ENCODE measurements at places on chromosomes 2 and 18. TPM values are rescaled to one million over a fixed set of nuclear protein-coding genes. Genes with fewer than 3 reads are reported as not detected.

DNA sequence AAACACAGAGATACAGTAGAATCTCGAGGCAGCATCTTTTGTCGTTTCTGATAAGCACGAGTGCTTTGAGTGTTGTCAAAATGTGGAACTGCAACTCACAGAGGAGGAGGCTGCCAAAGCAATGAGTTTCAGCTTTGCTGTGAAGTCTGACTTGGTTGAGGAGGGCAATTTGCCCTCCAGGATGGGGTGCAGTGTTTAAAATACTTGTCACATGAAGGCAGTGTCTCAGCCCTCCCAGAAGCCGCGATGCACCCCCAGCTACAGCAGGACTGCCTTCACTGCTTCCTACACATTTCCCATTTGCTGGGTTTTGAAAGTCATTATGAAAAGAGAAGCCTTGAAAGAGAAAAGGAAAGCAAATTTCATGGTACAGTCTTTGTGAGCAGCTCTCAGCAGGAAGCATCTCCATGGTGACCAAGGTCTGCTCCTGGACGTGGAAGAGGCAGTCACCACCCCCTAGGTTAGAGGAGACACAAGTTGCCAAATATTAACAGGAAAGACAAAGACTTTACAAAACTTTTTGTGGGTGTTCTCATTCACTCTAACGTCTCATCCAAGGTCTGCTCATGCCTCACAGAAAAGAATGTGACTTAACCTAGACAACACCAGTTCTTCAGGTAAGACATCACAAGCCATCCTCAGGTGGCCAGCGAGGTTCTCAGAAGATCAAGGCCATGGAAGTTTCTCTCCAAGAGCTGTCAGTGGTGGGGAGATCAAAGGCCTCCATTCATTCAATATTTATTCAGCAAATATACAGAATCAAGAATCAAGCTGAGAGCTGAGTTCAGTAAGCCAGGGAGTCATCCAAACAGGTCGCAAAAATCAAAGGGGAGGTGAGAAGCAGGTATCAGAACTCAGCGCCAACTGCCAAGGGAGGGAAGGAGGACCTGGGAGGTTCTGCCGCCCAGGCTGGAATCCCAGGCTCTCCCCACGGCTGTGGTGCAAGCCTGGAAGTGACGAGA is 476.0 kb downstream of the EIPR1 start:
- no peaks in the 10 kb centered on the region for H3K36me3 ChIP-seq
- H3K4me1 ChIP-seq = no peaks in the 10 kb centered on the region
- DNase-seq = no peak
- no peak overlapping the region for H3K27ac ChIP-seq
- no peak overlapping the region for H3K4me3 ChIP-seq

Gene CGREF1
- total RNA-seq = 0.43 TPM

GRCh38 chr2:13581471-13581870 is 864.7 kb downstream of the TRIB2 start:
- no peaks in the 10 kb centered on the region for H3K36me3 ChIP-seq
- no peaks in the 10 kb centered on the region for H3K27me3 ChIP-seq
- H3K4me1 ChIP-seq = no peaks in the 10 kb centered on the region
- H3K4me3 ChIP-seq = no peak overlapping the region

- H3K27me3 ChIP-seq = no peaks in the 10 kb centered on the region
- no peaks in the 10 kb centered on the region for H3K4me1 ChIP-seq
- no peak overlapping the region for H3K27ac ChIP-seq
- no peak for DNase-seq
- peaks cover 46% of the 10 kb centered on the region for H3K36me3 ChIP-seq
- no peak overlapping the region for H3K4me3 ChIP-seq
Measured at GRCh38 chr2:64593035-64593655, 60.6 kb downstream of the SERTAD2 start.

DNA sequence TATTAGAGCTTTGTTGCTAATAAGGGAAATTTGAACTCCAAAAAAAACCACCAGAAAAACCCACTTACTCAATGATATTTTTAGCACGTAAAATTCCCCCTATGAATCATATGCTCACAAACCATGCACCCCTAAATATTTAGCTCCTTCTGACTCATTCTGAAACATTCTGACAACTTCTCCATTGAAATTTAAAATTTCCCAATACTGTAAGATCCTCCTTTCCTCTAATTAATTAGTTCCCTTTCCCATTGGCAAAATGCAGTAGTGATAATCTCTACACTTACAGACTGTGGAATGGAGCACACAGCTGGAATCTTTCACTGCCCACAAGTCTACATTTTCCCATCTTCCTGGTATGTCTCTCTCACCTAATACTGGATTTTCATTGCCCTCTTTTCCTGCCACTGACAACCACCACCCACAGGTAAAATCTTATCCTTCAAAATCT is 215.8 kb upstream of the ACVR2A start:
- no peak for DNase-seq
- no peaks in the 10 kb centered on the region for H3K4me1 ChIP-seq
- H3K27ac ChIP-seq = no peak overlapping the region
- no peaks in the 10 kb centered on the region for H3K27me3 ChIP-seq
- H3K36me3 ChIP-seq = no peaks in the 10 kb centered on the region

DNA sequence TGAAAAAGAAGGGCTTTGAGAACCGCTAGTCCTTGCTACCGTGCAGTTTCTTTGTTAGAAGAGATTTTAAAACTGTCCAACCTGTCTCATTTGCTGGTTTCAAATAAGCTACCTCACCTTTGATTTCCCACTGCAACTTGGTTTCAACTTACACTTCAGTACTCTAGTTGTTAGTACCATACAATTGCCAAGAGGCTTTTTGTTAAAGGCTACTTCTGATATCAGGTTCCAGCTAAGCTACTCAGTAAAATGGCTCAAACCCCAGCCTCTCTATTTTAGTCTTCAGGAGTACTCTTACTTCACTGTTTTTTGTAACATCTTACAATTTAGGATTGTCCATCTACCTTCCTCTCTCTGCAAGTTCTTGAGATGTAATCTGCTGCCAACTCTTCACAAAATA is 91.6 kb downstream of the INO80D start:
- H3K4me3 ChIP-seq = no peak overlapping the region
- peaks cover 14% of the 10 kb centered on the region for H3K36me3 ChIP-seq
- H3K27me3 ChIP-seq = no peaks in the 10 kb centered on the region

DNA sequence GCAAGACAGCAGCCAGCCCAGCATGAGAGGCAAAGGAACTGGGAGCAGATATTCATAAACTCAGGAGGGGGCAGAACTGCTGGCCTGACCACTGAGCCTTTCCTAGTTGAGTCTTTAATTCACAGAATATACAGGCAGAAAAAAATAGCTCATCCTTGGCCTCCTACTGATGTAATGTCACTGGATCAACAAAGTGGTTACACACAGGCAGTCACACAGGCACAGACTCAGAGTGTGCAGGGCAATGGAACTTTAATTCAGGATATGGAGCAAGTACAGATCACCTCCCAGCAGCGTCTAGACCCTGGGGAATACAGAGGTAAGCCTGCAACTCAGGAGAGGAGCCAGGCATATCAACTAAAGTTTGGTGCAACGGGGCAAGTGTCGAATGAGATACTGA is 75.4 kb downstream of the TNP1 start:
- H3K4me3 ChIP-seq = no peak overlapping the region
- DNase-seq = no peak
- H3K27me3 ChIP-seq = no peaks in the 10 kb centered on the region

DNA sequence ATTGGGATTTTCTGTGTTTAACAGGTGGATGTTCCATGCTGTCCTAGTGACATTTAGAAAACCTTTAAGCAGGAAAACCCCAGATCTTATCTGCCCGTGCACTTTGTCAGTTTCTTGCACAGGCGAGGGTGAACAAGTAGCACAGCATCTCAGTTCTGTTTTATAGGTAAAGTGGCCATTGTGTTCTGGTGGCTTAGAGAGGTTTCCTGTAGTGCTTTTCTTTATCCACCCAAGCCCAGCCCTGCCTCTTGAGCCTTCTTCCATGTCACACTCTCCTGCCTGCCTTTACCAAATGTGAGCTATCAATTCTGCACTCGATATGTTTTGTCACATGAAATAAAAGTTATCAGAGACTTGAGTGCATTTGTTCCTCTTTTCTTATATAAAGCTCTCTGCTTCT is 135.3 kb upstream of the NOSTRIN start:
- no peak overlapping the region for H3K27ac ChIP-seq
- no peaks in the 10 kb centered on the region for H3K36me3 ChIP-seq
- H3K4me1 ChIP-seq = no peaks in the 10 kb centered on the region
- no peaks in the 10 kb centered on the region for H3K27me3 ChIP-seq
- no peak overlapping the region for H3K4me3 ChIP-seq

Gene SNORC
- total RNA-seq = 0.96 TPM

DNA sequence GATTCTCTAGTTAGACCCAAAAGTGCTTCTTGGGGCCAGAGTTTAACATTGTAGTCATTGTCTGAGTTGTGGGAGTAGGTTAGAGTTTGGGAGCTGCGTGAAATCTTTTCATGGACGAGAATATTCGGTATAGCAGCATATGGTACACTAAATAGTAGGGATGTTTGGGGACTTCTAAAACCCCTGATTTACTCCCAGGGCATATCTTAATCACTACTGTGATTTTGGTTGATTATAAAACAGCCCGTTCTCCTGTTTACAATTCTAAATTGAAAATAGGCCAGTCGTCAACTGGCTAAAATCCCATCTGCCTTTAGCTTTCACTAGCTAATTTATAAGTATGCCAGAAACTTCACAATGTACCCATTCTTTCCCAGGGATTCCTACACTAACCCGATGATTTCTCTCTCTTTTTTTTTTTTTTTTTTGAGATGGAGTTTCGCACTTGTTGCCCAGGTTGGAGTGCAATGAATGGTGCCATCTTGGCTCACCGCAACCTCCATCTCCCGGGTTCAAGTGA is 44.3 kb downstream of the MOB4 start:
- no peaks in the 10 kb centered on the region for H3K27me3 ChIP-seq
- no peak overlapping the region for H3K4me3 ChIP-seq
- DNase-seq = no peak
- peaks cover 8% of the 10 kb centered on the region for H3K4me1 ChIP-seq
- peaks cover 8% of the 10 kb centered on the region for H3K36me3 ChIP-seq
- no peak overlapping the region for H3K27ac ChIP-seq

DNA sequence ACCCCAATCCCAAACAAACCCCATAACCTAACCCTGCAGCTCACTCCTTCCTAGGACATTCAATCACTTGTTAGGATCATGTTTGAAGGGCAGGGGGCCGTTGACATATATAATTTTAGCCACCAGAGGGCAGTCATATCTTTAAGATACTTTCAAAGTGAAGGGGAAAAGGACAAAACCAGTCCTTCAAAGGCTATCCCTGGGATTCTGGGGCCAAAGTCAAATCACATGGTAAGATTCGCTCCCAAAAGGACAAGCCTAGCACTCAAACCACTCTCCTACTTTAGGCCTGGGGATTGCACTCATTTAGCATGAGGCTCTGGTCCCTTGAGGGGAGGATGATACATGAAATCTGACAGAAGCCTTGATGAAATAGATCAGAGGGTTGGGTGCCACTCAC is 44.6 kb downstream of the HAUS1 start:
- H3K27ac ChIP-seq = no peak overlapping the region
- H3K27me3 ChIP-seq = no peaks in the 10 kb centered on the region
- H3K36me3 ChIP-seq = no peaks in the 10 kb centered on the region

Gene DSC2
- 17.2 TPM for total RNA-seq

Gene C2orf66
- 0.38 TPM for total RNA-seq

Gene BCL11A
- total RNA-seq = 10.3 TPM

Gene CAMKMT
- total RNA-seq = 10.5 TPM

Gene ABCB11
- total RNA-seq = 0.06 TPM

GRCh38 chr18:80034852-80035406 is 695 bp downstream of the RBFA start:
- H3K4me3 ChIP-seq = peak overlapping the region; percentile 79
- H3K36me3 ChIP-seq = peaks cover 17% of the 10 kb centered on the region
- H3K4me1 ChIP-seq = peaks cover 4% of the 10 kb centered on the region
- DNase-seq = no peak
- no peaks in the 10 kb centered on the region for H3K27me3 ChIP-seq

GRCh38 chr2:69390001-69390400 is 3.0 kb upstream of the GFPT1 start:
- H3K4me1 ChIP-seq = peaks cover 13% of the 10 kb centered on the region
- H3K27ac ChIP-seq = no peak overlapping the region
- H3K4me3 ChIP-seq = no peak overlapping the region
- no peaks in the 10 kb centered on the region for H3K27me3 ChIP-seq

- no peak overlapping the region for H3K4me3 ChIP-seq
- H3K27me3 ChIP-seq = no peaks in the 10 kb centered on the region
- no peak for DNase-seq
- no peak overlapping the region for H3K27ac ChIP-seq
Measured at GRCh38 chr2:157228946-157229345, 28.6 kb upstream of the GALNT5 start.

Gene EPHA4
- total RNA-seq = 31.9 TPM

Gene MC2R
- total RNA-seq = not detected

DNA sequence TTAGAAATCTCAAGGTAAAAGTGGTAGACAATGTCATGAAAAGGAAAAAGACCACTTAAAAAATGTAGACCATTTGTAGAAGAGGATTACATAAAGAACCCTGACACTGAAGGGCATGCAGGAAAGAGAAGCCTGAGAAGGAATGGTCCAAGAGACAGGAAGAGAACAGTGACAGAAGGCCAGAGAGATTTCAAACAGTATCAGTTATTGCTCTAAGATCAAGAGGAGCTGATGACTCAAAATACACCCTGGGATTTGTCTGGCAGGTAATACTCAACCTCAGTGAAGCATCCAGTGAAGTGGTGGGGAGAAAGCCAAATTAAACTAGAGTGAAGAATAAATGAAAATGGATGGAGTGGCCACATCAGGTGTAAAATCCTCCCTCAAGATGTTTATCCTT is 100.5 kb downstream of the PDE11A start:
- no peaks in the 10 kb centered on the region for H3K36me3 ChIP-seq
- H3K4me1 ChIP-seq = no peaks in the 10 kb centered on the region
- H3K27me3 ChIP-seq = no peaks in the 10 kb centered on the region
- no peak overlapping the region for H3K4me3 ChIP-seq

- no peak overlapping the region for H3K4me3 ChIP-seq
- peaks cover 39% of the 10 kb centered on the region for H3K36me3 ChIP-seq
- DNase-seq = no peak
- peak overlapping the region; percentile 63 for H3K27ac ChIP-seq
- no peaks in the 10 kb centered on the region for H3K27me3 ChIP-seq
- no peaks in the 10 kb centered on the region for H3K4me1 ChIP-seq
Measured at GRCh38 chr2:106113361-106113966, 80.6 kb downstream of the UXS1 start.

Gene MLPH
- 423 TPM for total RNA-seq

Gene MAP3K19
- not detected for total RNA-seq

Gene SERPINB10
- not detected for total RNA-seq

Gene LAMA3
- 139 TPM for total RNA-seq

DNA sequence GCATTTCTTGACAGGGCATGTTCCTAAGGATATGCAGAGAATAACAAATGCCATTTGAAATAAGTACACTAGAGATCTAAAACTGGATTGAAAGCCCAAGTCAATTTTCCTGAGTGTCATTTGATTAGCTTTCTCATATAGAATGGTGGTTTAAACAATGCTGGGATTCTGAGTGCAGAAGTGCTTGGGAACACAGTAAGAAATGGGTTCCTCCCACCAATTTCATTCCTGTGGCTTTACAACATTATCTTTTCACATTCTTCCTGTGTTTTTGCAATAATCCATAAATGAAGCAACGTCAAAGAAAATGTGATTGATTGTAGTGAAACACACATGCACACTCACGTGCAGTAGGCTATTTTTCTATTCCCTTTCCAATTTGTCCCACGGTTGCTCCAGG is 1858.4 kb upstream of the PIK3C3 start:
- no peaks in the 10 kb centered on the region for H3K4me1 ChIP-seq
- no peak overlapping the region for H3K27ac ChIP-seq
- H3K4me3 ChIP-seq = no peak overlapping the region
- no peaks in the 10 kb centered on the region for H3K36me3 ChIP-seq

Gene PIGN
- total RNA-seq = 25.2 TPM

GRCh38 chr2:11744631-11745394 is 1.6 kb upstream of the LPIN1 start:
- no peak for DNase-seq
- no peaks in the 10 kb centered on the region for H3K27me3 ChIP-seq
- peaks cover 54% of the 10 kb centered on the region for H3K4me1 ChIP-seq
- H3K4me3 ChIP-seq = peak overlapping the region; percentile 25
- H3K27ac ChIP-seq = peak overlapping the region; percentile 64

Gene SRD5A2
- not detected for total RNA-seq

All from upper lobe of right lung (tissue), 1 donor.